OCI-LY7 (cell line): ENCODE measurements at places on chromosomes 16 and 17. TPM values are rescaled to one million over a fixed set of nuclear protein-coding genes. Genes with fewer than 3 reads are reported as not detected.

TBC1D3B gene
- total RNA-seq, result 12.8 and 13.8 TPM in 2 replicates

MYH13 gene
- total RNA-seq, result not detected in 2 replicates

GRCh38 chr16:7590934-7591333 is 258.3 kb downstream of the RBFOX1 start:
- no peak for DNase-seq

DNA sequence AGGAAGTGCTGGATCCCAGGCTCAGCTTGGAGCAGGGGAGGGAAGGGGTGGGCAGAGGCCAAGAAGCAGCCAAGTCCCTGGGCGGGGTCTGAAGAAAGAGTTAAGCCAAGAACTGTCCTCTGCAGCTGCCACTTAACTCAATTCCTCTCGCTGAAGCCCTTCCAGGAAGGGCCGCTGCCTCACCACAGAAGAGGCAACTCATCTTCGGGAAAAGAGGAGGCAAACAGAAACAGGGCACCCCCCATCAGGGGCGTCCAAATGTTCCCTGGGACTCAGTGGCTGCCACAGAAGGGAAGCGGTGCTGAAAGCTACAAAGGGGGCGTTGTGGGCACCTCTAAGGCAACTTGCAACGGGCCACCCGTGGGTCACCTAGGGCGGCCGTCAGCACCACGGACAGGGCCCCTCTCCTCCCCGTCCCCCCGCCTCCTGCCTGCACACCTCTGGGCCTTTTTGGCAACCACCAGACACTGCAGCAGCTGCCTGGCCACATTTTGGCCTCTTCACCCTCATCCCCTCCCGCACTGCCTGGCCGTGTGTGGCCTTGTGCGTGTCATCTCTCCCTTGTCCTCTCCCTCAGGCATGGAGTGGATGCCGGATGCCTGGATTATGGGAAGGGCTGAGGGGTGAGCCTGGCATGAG is 2.5 kb downstream of the TLCD3B start:
- DNase-seq, result no peak

- no peak for DNase-seq
These were observed 14.6 kb upstream of the ENPP7 start for GRCh38 chr17:79715943-79716797.

- no peak for DNase-seq
These were observed at the start of gene TMEM100 for GRCh38 chr17:55722742-55723487. TMEM100 (minus strand) TSS chr17:55722864; CDS start chr17:55721070, 1,794 bp downstream.
